ENCODE measurements at places on chromosomes 6 and 20. TPM values are rescaled to one million over a fixed set of nuclear protein-coding genes. Genes with fewer than 3 reads are reported as not detected.

Gene KCNK5
- total RNA-seq, result not detected

Gene PRR18
- not detected for total RNA-seq

Gene DNAH8
- not detected for total RNA-seq

Gene PIGU
- total RNA-seq, result 23.0 TPM

DNA sequence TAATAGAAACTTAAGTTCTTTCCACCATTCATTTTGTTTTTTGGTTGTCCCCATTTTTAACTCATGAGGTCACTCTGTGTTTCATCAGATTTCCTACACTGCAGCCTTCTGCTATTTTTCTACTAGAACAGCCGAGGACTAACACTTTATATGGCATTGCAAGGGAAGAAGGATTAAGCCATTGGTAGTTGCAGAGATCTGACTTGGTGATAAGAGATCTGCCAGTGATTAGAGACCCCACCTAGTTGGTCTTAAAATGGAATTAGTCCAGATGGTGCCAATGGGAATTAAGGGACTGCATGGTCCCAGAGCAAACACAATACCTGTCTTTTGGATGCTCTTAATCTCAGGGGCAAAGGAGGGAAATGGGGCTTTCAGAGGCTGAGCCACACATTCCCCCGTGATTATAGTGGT is 125.5 kb upstream of the TMEM170B start:
- DNase-seq, result peak; percentile 51

- no peak for DNase-seq
These were observed 1.8 kb upstream of the PLN start for GRCh38 chr6:118546164-118546879.

- no peak for DNase-seq
These were observed 206.7 kb upstream of the SULF2 start for GRCh38 chr20:47991875-47992488.

GRCh38 chr20:53565254-53565653 is 28.4 kb downstream of the ZNF217 start:
- no peak for DNase-seq

DNA sequence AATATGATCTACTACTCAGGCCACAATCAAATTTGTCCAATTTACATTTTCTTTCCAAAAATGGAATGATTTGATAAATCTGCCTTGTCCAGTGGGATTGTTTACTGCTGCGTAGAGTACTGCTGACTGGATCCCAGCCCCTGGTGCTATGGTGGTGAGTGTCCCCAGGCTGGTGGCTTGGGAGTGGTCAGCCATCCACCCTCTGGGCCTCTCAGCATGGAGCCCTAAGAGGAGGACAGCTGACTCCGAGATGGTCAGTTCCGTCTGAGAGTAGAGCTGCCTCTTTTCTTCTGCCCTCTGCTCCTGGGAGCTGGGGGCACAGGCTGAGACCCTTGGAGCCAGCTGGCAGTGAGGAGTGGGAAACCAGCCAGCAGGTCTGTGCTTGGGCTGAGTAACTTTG is 22.7 kb downstream of the PRDM13 start:
- no peak for DNase-seq

GRCh38 chr6:1322696-1323219 is 10.9 kb downstream of the FOXQ1 start:
- no peak for DNase-seq
